ENCODE measurements at places on chromosomes 16 and 17.

DNA sequence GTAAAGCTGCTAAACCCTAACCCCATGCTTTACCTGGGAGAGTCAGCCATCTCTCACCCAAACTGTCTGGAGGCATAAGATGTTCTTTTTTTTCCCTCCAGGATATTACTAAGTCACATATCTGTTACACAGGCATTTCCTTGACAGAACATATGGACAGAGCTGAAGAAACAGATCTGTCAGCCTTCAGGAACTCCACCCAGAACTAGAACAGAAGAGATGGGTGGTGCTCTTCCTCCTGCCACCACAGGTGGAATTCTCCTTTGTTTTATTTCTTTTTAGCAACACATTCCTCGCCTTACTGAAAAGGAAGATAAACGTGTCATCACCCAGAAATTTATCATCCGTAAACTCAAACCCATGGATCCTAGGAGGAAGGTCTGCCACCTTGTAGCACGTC, 8.8 kb downstream of the MYCBPAP start:
- no peak for DNase-seq

- no peak for DNase-seq
Measured at GRCh38 chr16:24011237-24011636, 175.5 kb downstream of the PRKCB start.

DNA sequence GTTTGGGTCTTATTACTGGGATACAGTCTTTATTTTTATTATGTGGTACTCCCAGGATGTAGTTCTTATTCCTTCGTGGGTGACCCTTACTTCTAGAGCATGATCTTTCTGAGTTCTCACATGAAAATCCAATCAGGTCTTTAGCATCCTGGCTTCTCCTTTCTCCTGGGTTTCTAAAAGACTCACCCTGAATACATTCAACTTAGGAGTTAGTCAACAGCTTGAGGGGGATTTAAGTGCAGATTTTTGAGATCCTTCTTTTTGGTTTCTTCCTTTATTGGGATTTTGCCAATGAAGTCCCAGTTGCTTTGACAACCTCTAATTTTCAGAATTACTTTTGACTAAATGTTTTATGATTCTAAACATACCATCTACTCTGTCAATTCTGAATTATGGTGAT, 68.2 kb downstream of the SIAH1 start:
- no peak for DNase-seq

GRCh38 chr17:4582101-4582501, 2.2 kb upstream of the SMTNL2 start:
- no peak for DNase-seq

GRCh38 chr17:34151102-34151501, 104.0 kb upstream of the CCL2 start:
- no peak for DNase-seq

DNA sequence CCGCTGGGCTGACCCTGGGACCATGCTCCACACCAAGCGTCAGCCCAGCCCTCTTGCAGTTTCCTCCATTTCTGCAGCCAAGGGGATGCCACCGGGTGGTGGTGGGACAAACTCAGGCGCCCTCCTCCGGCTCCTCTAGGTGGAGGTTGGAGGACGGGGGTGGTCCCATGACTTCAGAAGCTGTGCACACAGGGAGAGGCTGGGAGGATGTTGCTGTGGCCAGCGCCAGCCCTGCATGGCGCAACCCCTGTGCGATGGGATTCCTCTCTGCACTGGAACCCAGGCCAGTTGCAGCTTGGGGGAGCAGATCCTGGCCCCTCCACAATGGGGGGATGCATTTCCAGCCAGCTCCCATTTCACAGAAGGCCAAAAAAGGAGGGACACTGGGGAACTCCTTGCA, 246.5 kb downstream of the C16orf95 start:
- no peak for DNase-seq

- DNase-seq, result peak; percentile 37
Measured at GRCh38 chr17:66715745-66716156, 119.2 kb upstream of the CACNG5 start.

DNA sequence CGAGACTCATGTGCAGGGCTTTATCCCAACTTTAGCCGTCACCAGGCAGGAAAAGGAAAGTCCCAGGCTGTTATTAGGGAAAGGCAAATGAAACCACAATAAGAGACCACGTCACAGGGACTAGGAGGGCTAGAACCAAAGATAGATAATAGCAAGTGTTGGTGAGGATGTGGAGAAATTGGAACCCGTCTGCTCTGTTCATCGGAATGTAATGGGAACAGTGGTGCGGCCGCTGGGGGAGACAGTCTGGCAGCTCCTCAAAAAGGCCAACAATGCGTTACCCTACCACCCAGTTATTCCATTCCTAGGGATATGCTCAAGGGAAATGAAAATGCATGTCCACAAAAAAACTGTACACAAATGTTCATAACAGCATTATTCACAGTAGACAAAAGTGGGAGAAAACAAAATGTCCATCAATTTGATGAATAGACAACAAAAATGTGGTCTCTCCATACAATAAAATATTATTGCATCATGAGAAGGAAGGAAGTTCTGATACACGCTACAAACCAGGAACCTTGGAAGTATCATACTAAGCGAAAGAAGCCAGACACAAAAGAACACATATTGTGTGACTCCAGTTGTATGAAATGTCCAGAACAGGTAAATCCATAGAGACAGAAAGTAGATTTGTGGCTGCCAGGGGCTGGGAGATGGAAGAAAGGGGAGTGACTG, 19.5 kb upstream of the USP10 start:
- no peak for DNase-seq

- DNase-seq, result no peak
Measured at GRCh38 chr17:78815696-78816095, 24.9 kb downstream of the USP36 start.

GRCh38 chr17:43906951-43907424, 348 bp downstream of the MPP2 start:
- no peak for DNase-seq

DNA sequence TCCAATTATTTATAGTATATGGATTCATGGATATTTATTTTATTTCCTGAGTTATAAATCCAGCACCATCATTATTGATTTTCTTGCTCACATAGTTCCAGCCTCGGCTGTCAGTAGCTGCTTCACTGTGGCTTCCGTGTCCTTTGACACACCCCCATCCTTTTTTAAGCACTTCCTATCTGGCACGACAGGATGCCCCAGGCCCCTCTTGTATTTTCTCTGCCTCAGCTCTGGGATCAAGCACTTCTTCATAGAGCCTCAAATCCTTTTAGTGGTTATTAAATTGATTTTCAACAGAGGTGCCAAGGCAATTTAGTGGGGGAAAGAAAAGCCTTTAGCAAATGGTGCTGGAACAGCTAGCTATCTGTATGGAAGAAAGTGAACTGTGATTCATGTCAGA, 59.8 kb downstream of the GAN start:
- no peak for DNase-seq

DNA sequence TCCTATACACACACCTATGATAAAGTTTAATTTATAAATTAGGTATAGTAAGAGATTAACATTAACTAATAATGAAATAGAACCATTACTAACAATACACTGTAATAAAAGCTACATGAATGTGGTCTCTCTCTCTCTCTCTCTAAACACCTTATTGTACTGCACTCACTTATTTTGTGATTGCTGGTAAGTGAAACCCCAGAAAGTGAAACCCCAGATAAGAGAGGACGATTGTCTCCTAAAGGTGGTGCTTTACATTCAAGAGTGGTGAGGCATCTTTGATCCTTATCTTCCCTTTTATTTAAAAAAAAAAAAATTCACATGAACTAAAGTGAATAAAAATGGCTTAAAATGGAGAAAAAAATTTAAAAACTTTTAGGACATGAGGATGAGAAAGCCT, 80.1 kb upstream of the TRAP1 start:
- DNase-seq, result no peak

DNA sequence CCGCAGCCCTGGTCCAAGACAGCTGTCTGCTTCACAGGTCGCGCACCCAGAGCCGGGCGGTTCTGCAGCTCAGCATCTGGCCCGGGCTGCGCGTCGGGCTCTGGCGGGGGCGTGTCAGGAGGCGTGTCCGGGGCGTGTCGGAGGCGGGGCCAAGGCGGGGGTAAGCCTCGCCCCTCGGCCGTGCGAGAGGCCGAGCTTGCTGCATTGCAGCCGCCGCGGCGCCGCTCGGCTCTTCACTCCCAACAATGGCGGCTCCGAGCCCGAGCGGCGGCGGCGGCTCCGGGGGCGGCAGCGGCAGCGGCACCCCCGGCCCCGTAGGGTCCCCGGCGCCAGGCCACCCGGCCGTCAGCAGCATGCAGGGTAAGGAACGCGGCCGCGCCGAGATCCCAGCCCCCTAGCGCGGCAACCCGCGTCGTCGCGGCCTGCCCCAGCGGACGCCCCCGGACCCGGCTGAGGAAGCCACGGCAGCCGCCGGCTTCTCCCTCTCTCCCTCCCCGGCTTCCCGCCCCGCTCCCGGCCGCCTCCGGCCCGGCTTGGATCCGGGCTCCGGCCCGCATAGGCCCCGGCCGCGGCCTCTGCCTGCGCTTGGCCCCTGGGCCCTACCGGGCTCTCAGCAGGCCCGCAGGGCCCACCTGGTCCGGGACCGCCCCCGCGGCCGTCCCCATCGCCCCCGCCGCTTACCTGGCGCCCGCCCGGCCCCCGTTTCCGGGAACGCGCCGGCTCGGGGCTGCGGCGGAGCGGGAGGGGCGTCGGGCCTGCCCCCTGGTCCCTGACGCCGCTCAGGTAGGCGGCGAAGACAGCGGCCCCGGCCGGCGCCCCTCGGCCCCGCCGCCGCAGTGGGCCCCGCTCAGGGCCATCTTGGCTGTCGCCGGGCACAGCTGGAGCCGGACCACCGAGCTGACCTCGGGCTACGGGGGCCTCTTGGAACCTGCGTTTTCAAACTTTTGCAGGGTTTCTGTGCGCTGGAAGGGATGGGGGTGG, at the start of gene MAP2K4:
Gene MAP2K4, plus strand, starts transcription at position 236 of the 981 bp plus-strand sequence. Its CDS starts 10 bp downstream, at position 246.
- DNase-seq, result peak; percentile 92

DNA sequence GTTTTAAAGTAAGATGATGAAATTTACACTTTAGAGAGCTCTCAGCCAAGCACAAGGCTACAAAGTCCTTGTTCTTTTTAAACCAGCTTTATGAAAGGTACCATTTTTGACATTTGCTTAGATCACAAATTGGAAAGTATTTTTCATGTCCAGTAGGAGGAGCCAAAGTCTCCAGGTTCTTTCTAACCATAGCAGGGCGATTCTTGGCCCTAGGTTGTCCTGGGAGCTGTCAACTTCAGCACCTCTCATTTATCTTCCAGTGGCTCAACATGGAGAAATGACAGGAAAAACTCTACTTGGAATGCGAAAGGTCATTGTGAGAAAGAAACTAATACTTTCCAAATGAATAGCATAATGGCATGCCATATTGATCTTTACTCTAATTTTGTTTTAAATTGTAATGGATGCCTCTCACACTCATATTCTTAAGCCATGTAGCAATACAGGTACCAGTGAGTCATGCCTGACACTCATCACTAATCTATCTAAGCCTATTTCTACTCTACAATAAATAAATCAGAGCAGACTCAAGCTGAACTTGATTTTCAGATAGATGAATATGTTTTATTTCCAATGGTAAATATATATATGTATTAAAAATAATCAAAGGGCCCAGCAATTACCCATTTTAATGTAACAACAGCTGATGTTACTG, 919.1 kb upstream of the EEF2KMT start:
- peak; percentile 26 for DNase-seq

GRCh38 chr17:63173903-63174302, 207.9 kb downstream of the TANC2 start:
- no peak for DNase-seq

DNA sequence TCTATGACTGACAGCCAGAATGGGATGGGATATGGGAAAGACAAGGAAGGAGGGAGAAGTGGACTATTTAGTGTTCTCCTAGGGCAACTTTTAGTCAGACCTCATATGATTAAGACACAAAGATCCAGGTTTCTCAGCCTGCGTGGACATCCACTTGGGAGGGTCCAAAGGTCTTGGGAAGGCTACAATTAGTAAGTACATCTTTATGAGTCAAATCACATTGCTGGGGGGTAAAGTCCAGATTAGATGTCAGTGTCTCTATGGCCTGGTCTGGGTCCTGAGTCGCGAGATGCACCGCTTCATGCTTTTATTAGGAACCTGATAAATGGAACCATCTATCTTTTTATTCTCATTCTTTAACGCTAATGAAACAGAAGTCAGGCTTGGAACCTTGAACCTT, 378.4 kb upstream of the ASIC2 start:
- DNase-seq, result no peak

- no peak for DNase-seq
Measured at GRCh38 chr17:55334881-55335540, 70.3 kb downstream of the HLF start.

DNA sequence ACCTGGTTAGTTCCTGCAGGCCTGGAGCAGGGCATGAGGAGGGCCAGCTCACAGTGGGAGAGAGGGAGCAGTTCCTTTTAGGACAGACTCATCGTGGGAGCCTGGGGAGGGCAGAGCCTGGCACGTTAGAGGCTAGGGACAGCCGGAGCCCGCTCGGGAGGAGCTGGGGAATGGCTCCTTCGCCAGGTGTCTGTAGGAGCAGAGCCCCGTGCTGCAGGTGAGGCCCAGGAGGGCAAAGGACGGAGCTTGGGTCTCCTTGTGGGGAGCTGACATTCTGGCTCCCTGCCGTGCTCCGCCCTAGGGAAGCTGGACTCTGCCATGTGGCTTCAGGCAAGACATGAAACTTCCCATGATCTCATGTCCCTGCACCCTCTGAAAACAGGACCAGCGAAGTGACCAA, 18.7 kb upstream of the MTSS2 start:
- no peak for DNase-seq

- no peak for DNase-seq
Measured at GRCh38 chr17:79938336-79939093, 97.2 kb downstream of the TBC1D16 start.

DNA sequence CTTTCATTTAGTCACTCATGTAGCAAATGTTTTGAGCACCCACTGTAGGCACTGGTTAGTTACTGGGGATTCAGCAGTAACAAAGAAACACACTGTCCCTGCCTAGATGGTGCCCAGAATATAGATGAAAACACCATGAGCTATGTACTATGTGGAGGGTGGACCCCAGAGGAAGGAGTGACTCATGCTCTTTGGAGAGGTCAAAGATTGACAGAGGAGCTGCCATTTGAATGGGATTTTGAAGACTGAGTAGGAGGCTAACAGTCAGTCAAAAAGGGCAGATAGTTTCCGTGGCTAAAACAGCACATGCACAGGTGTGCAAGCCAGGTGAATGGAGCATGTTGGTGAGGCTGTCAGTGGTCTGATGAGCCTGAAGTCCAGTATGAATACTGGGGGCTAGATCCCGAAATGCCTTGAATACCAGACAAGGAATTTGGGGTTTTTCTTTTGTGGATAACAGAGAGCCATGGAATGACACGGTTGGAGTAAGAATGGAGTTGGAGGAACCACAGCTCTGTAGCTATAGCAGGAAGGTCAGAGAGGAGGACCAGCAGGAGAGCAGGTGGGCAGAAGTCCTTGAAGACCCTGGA, 6.1 kb downstream of the IL21R start:
- DNase-seq, result no peak

GRCh38 chr16:80569440-80570105, 28.8 kb downstream of the DYNLRB2 start:
- peak; percentile 60 for DNase-seq

DNA sequence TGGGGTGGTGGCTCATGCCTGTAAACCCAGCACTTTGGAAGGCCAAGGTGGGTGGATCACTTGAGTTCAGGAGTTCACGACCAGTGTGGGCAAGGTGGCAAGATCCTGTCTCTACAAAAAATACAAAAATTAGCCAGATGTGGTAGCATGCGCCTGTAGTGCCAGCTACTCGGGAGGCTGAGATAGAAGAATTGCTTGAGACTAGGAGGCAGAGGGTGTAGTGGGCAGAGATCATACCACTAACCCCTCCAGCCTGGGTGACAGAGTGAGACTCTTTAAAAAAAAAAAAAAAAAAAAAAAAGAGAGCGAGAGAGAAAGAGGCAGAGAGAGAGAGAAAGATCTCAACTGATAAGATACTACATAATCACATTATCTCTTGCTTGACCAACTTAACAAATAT, 45.9 kb downstream of the KANSL1 start:
- no peak for DNase-seq

GRCh38 chr16:50121278-50121677, 31.8 kb upstream of the TENT4B start:
- no peak for DNase-seq

Measured in GM12891 (cell line).